ENCODE measurements at places on chromosomes 2 and 18.

DNA sequence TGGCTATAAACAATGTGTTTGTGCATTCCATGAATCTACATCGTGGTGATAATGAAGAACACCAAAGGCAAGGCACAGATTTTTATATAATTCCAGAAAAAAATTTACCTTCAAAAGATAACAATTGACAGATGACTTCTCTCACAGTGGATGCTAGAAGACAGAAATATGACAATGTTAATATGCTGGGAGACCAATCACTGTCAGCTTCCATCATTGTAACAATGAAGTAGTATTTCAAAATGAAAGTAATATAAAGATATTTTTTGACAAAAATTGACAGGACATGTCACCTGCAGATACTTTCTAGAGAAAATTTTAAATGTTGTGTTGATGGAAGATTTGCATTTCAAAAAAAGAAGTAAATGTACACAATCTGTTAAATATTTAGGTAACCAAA lies 1925.9 kb upstream of the LRRTM1 start:
- no peak for DNase-seq

DNA sequence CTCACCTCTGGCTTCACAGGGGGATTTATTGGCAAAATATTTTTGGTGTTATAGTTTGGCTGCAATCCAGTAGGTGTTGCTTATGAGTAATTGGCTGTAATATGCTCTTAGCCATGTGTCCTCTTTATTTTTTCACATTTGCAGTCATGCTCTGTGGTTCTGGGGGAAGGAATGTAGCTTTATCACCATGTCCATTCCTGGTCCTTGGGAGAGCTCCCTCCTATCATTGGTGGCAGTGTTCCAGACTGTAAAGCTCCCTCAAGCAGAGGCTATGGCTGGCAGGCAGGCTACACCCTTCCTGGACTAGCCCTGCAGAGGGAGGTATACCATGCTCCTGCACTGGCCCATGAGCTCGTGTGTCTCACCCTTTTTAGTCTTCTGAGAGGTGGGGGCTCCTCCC lies 120.0 kb upstream of the FSIP2 start:
- no peak for DNase-seq

- no peak for DNase-seq
Observed at GRCh38 chr2:222736301-222736700, 64.8 kb downstream of the MOGAT1 start.

DNA sequence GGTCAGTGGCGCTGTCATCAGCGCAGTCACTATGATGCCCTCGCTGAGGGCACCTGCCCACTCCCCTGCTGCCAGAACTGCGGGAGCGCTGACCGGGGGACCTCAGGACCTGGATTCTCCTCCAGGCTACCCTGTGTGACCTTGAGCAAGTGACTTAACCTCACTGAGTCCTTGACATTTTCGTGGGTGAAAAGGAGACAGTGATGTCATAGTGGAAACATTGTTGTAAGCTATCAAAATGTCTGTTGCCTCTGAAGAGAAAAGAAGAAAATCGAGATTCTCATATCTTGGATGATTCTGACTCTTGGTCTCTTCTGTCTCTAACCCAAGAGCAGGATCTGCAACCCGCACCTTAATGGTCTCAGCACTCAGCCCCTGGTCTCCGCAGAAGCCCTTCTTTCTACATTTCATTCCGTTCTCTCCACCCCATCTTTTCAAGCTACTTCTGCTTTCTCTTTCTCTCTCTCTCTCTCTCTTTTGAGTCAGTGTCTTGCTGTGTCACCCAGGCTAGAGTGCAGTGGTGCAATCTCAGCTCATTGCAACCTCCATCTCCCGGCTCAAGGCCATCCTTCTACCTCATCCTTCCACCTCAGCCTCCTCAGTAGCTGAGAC lies 978 bp upstream of the TUBA4A start:
- DNase-seq = no peak

GRCh38 chr18:6659963-6660725 lies 69.4 kb upstream of the ARHGAP28 start:
- no peak for DNase-seq

DNA sequence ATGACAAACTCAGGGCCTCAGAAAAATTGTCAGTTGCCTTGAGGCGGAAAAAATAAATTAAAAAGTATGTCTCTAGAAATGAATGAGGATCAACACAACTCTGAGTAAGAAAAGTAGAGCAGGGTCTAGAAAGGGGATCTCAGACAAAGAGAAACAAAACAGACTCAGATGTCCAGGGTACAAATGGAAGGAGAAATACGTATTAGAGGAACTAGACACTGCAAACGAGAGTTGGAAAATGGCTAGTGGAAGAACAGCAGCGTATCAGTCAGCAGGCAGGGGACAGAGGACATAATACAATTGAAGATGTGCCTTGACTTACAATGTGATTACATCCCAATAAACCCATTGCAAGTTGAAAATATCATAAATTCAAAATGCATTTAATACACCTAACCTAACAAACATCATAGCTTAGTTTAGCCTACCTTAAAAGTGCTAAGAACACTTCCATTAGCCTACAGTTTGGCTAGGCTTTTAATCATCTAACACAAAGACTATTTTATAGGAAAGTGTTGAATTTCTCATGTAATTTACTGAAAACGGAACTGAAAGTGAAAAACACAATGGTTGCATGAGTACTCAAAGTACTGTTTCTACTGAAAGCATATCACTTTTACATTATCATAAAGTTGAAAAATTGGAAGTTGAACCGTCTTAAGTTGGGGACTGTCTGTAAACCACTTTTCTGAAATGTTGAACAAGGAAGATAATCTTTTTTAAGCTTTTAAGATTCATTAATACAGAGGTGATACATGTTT lies 182.8 kb downstream of the NBAS start:
- DNase-seq = no peak

GRCh38 chr2:16614314-16614860 lies 51.2 kb downstream of the CYRIA start:
- DNase-seq = no peak

- DNase-seq = no peak
Observed at GRCh38 chr2:44983836-44984604, 25.2 kb downstream of the SIX2 start.

DNA sequence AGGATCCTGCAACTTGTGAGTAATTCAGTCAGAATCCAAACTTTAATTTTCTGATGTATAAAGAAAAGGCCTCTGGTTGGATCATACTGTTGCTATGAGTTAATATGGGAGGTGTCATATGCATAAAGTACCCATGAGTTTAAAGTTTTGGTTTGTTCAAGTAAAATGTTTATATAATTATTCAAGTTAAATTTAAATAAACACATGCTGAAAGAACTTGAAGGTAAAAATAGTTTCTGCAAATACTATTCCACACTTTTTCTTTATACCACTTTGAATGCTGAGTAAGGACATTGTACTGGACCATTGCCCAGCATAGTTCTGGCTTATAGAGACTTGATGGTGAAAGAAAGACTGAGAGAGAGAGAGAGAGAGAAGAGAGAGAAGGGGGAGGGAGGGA lies 30.7 kb downstream of the PKP4 start:
- DNase-seq = no peak

- DNase-seq = no peak
Observed at GRCh38 chr2:218997731-218998130, 4.5 kb upstream of the CRYBA2 start.
